ENCODE measurements at places on chromosomes 5 and 9.

GRCh38 chr5:39274398-39275085, 55.2 kb upstream of the FYB1 start:
- no peak for DNase-seq

DNA sequence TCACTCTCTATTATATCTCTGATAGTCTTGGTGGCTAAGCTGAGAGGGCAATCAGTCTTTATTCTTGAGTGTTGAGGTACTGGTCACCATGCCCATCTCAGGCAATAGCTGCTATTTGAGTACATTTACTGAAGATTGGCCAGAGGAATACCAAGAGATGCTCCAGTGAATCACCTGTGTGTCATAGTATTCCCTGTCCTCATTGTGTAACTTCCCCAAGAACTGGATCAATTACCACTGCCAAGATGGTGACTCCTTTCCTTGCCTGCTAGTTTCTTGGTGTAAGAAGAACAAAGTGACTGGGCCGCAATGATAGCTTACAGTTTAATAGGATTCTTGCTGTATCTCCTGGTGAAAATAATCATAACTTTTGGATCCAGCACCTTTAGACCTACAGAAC, 418.7 kb upstream of the KIF2A start:
- DNase-seq: no peak

DNA sequence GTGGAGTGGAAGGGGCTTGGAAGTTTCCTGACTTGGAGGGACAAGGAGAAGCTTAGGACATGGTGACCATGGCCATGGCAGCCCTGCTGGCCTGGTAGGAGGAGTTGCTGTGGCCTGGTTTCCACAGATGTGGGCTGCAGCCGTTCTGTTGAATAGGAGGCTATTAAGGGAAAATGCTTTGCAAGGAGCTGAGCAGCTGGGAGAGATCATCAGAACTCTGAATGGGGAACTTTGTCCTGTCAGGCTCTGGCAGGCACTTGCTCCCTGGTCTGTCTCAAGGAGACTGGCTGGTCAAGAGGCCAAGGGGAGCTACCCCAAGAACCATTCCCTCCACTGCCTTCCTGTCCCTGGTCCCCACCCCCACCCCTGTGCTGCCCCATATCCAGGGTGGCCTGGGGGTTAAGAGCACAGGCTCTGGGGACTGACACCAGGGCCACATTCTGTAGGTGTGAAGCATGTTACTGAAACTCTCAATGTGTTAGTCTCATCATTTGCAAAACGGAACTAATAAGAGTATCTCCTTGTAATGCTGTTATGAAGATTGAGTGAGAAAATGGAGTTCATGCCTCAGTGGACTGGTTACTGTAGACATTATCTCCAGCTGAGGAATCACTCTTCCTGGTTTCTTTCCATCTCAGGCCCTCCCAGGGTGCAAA, 84.0 kb upstream of the ARAP3 start:
- DNase-seq: no peak

- no peak for DNase-seq
Observed at GRCh38 chr5:143772621-143773020, 39.3 kb upstream of the HMHB1 start.

- no peak for DNase-seq
Observed at GRCh38 chr5:38524022-38524421, 32.4 kb downstream of the LIFR start.

DNA sequence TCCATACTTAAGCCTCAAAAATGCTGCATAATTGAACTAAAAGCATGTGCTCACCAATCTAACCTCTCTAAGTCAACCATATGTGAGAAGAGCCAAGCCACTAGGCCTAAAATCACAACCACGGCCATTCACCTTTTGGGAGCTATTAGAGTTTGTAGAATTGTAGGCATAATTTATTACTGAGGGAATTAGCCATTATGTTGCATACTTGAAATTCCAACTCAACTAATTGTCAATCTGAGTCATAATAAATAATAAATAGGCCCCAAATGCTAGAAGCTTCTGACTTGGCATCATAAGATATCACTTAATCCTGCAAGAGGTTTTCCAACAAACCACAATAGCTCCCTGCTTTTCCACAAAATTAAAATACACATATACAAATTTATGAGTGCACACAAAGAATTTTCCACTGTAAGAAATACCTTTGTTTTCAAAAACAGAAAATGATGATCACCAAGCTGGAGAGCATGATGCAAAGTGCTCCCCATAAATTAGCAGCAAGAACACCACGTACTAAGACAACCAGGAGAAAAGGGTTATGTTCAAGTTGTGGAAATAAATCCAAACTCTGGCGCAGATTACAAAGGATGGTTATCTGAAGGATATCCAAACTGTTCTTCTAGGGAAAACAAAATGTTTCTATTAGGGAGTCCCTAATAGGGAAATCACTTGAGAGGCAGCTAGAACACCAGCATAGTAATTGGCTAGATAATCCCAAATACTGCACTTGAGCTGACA, 250.0 kb upstream of the SLC30A5 start:
- no peak for DNase-seq

DNA sequence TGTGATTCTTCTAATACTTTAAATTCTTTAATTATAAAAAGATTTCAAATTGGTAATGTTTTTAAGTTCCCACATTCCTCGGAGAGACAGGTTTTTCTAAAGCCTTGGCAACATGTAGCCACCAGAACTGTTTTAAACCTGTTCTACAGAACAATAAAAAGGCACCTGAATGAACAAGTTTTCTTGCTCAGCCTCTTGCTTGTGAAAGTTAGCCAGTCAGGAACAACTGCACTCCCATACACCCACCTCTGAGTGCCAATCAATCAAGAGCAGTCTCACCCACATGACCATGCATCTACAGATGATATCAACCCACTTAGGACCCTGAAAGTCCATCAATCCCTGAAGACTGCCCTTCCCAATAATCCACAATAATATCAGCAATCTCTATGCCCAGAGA, 62.3 kb downstream of the AP3B1 start:
- no peak for DNase-seq

GRCh38 chr9:6522263-6522662, 109.3 kb downstream of the UHRF2 start:
- DNase-seq: no peak

GRCh38 chr5:159342840-159343239, 12.6 kb upstream of the IL12B start:
- no peak for DNase-seq

- no peak for DNase-seq
Observed at GRCh38 chr5:123951582-123951977, 439.6 kb downstream of the CSNK1G3 start.

GRCh38 chr5:76194340-76194739, 111.2 kb downstream of the SV2C start:
- DNase-seq: no peak

DNA sequence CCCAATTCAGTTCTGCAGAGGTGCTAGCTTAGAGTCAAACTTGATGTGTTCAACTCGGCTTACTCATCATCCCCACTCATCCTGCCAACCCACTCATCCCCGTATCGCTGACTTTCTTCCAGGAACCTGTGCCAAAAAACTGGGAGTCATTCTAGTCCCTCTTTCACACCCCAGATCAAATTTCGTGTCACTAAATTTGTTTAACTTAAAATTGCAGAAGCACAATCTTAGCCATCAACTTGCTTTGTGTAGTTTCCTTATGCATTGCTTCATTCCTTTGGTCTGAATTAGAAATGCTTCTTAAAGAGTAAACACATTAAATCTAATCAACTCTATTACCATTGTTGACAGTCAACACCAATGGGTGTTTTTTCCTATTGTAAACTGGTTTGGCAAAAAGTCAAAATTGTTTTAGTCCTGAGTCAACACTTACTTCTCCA, 162.4 kb downstream of the TTC39B start:
- DNase-seq: no peak

GRCh38 chr5:126461838-126462237, 38.6 kb downstream of the GRAMD2B start:
- no peak for DNase-seq

GRCh38 chr5:98144116-98144515, 629.3 kb upstream of the RGMB start:
- DNase-seq: no peak

DNA sequence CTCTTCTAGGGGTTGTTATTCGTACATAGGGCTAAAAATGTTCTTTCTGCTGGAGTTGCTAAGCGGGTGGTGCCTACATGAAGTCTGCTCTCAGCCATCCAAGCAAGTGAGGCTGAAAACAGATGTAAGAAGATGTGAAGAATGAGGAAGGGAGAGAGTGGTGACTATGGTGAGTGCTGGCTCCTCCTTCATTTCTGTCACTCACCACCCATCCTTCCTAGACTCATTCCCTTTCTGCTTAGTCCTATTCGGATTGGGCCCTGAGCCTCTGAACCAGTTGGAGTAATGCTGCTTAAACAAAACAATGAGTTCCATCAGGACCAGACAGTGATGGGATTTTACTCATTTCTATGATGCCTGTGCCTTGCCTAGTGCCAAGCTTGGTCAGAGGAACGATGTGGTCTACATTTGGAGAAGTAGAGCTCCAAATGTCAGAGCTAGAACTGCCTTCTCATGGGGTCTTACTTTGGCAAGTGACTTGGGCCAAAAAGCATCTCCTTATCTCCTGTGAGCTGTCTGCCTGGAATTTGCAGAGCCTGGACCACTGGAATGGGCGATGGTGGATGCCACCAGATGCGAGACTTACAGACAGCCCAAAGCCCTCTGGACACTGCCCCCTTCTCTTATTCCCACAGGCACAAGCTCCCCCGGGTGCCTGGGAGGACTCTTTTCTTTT, 192.9 kb downstream of the FBXL7 start:
- DNase-seq: no peak

- no peak for DNase-seq
Observed at GRCh38 chr9:36141288-36141687, 4.8 kb downstream of the GLIPR2 start.

- DNase-seq: no peak
Observed at GRCh38 chr5:167574464-167574863, 717.0 kb upstream of the WWC1 start.

GRCh38 chr5:150058480-150059126, 27.8 kb downstream of the CSF1R start:
- DNase-seq: no peak

DNA sequence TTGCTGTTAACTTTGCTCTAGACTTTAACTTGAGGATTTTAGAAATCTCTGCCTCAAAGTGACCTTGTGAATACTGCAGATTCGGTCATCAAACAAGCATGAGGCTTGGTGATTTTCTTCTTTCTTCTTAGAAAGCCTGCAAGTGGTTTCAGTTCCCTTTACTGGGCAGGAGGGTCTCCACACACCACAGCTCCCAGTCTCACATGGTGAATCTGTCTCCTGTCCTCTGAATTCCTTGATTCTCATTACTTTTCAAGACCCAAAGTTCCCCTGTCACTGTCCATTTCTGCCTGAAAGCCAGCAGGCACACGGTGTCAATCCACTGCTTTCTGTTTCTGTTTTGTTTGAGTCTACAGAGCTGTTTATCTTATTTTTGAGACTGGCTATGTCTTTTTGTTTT, 14.1 kb downstream of the HSPB3 start:
- DNase-seq: no peak

- peak; percentile 69 for DNase-seq
Observed at GRCh38 chr9:122122903-122123632, 30.0 kb upstream of the TTLL11 start.

DNA sequence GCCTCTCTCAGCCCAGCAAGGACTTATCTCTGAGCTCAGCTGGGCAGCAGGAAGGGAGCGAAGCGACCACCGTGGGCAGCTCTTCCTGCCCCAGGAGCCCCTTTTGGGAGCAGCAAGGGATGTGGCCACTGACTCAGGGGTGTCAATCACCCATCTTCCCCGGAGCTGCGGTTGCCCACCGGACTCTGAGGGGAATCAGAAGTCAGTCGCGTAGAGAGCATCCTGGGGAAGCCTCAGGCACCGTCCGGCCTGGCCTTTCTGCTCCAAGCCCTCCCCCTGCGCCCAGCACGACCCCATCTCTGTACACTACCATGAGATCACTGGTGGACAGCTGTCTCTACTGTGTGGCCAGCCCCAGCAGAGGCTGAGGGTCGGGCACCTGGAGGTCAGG, 24.6 kb downstream of the GFI1B start:
- DNase-seq: no peak

DNA sequence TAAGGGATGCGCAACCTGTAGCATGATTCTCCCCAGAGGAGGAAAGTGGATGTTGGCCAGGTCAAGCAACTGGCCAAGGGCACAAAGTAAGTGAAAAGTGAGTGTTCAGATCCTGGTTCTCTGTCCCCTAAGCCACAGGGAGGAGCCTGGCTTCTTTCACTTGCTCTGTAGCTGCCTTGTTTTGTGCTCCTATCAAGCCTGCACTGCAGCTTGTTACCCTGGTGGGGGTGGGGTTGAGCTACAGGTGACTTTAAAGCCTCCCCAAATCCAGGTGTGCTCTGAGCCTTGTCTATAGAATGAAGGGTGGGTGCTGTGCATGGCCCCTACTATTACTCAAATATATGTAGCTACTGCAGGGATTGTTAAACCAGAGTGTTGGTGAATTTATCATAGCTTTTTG, 32.9 kb downstream of the RALGPS1 start:
- no peak for DNase-seq

DNA sequence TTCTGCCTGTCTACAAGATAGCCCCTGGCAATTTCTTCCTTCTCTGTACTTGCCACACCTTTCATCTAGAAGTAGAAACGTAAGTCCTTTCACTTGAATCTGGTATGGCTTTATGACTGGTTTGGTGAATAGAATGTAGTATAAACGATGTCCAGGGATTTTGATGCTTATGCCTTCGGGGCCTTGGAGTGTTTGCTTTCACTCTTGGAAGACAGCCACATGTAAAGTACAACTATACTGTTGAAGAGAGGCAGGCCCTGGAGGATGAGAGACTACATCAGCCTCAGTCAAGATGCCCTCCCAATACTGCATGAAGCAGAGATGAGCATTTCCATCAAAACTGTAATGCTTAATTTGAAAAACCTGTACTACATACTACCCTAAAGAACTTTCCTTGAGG, 553.8 kb upstream of the C9orf72 start:
- no peak for DNase-seq

DNA sequence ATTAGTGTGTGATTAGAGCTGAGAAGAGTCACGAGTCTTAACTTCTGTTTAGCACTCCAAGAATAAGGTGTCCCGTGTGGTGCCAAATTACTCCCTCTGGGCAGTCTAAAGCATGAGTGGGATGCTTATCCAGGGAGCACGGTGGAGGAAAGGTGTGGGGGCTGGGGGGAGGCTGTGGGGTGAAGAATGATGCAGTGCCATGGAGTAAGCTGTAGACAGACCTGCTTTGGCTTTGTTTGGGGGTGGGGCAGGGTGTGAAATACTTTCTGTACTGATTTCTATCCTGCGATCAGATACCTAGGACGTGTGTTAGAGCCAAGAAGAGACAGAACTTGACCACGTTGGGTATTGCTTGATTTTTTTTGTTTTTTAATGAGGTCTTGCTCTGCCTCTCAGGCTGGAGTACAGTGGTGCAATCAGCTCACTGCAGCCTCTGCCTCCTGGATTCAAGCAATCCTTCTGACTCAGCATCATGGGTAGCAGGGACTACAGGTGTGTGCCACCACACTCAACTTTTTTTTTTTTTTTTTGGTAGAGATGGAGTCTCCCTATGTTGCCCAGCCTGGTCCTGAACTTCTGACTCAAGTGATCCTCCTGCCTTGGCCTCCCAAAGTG, 232.8 kb downstream of the MAN2A1 start:
- no peak for DNase-seq

Data from D721Med (cell line).